Neural progenitor cell (in vitro differentiated cells): ENCODE measurements at places on chromosomes 2 and 18. TPM values are rescaled to one million over a fixed set of nuclear protein-coding genes. Genes with fewer than 3 reads are reported as not detected.

Gene RGPD8
- 6.8 and 11.1 TPM in 2 replicates for total RNA-seq

DNA sequence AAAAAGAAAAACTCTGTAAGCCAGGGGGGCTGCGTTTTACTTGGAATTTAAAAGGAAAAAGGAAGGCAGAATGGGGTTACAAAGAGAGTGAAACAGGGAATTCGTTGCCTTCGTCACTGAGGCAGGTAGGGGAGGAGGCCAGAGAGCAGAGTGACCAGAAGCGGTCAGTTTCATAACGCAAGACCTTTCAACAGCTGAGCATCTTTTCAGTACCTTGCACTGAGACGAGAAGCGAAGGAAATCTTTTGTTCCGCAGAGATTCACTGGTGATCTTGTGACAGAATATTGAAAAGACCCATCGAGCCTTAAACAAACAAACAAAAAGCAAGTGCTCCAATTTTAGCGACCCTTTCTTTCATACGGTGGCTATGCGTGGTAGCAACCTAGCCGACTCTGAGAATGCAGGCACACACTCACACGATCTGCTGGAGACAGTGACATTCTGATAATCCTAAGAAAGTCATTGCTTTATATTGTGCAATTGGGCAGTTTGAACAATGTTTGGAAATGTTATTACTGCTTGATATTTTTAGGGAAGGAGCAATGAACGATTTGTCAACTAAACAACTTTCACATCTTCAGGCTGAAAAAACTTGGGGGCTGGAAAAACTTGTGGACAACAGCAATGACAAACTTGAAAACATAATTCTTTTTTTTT is 93.8 kb upstream of the ODC1 start:
- DNase-seq, result no peak
- no peaks in the 10 kb centered on the region for H3K27me3 ChIP-seq
- H3K27ac ChIP-seq, result no peak overlapping the region
- H3K36me3 ChIP-seq, result no peaks in the 10 kb centered on the region

DNA sequence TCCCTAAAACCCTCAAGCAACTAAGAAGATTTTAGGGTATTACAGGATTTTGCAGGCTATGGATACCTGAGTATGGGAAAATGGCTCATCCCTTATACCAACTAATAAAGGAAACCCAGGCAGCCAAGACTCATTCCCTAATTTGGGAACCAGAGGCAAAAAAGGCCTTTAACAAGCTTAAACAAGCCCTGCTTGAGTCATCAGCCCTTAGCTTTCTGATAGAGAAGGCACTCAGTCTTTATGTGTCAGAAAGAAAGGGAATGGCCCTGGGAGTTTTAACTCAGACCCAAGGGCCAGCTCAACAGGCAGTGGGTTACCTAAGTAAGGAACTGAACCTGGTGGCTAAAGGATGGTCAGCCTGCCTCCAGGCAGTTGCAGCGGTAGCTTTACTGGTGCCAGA is 96.9 kb upstream of the RMP24 start:
- no peak for DNase-seq
- H3K27me3 ChIP-seq, result no peaks in the 10 kb centered on the region
- H3K27ac ChIP-seq, result no peak overlapping the region
- H3K4me3 ChIP-seq, result no peak overlapping the region
- no peaks in the 10 kb centered on the region for H3K36me3 ChIP-seq

DNA sequence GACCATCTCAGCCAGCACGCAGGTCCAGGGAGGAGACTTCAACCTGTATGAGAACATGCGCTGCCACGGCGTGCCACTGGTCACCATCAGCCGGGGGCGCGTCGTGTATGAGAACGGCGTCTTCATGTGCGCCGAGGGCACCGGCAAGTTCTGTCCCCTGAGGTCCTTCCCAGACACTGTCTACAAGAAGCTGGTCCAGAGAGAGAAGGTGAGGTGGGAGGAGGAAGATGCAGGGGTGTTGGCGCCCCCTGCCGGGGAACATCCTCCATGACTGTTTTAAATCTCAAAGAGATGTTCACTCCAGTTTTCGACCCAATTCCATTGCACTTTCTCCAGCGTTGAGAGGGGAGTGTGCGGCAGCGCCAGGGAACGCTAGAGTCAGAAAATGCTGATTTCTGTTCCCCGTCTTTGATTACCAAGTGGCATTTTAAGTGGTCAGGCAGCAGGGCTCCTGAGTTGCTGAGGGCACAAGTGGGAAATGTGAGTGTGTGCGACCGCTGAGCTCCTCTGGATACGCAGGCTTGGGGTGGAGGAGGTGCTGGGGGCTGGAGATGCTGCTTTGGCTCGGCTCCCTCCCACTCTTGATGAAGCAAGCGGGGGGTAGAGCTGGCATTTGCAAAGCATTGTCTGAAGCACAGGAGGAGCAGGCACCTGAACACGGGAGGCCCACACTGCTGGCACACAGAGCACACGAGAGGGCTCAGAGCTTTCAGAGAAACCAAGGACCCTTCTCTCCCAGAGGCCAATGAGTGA is 27.7 kb upstream of the MAPRE3 start:
- peak; percentile 80 for DNase-seq
- H3K27ac ChIP-seq, result no peak overlapping the region
- peaks cover 8% of the 10 kb centered on the region for H3K4me1 ChIP-seq

- H3K4me1 ChIP-seq, result peaks cover 42% of the 10 kb centered on the region
- no peak overlapping the region for H3K4me3 ChIP-seq
- no peak overlapping the region for H3K27ac ChIP-seq
- DNase-seq, result no peak
- H3K36me3 ChIP-seq, result no peaks in the 10 kb centered on the region
- H3K27me3 ChIP-seq, result peaks cover 49% of the 10 kb centered on the region
These were observed 416.9 kb upstream of the ID2 start for GRCh38 chr2:8264981-8265380.

GRCh38 chr2:111168528-111169239 is 48.0 kb downstream of the BCL2L11 start:
- peaks cover 8% of the 10 kb centered on the region for H3K4me1 ChIP-seq
- no peaks in the 10 kb centered on the region for H3K27me3 ChIP-seq
- H3K27ac ChIP-seq, result no peak overlapping the region
- H3K4me3 ChIP-seq, result no peak overlapping the region

- no peaks in the 10 kb centered on the region for H3K36me3 ChIP-seq
- H3K27ac ChIP-seq, result no peak overlapping the region
- no peak overlapping the region for H3K4me3 ChIP-seq
- H3K27me3 ChIP-seq, result peaks cover 27% of the 10 kb centered on the region
- peak; percentile 82 for DNase-seq
These were observed 7.9 kb downstream of the CROCC2 start for GRCh38 chr2:240913810-240914644.

Gene ZDBF2
- 42.6 and 83.6 TPM in 2 replicates for total RNA-seq
